Activated T-cell treated with anti-CD3 and anti-CD28 coated beads for 24 hours (primary cell): ENCODE measurements at places on chromosomes 7 and 10.
A peak's percentile ranks its signal among the peaks of the same experiment; 100 is the strongest.

- no peak for DNase-seq
These were observed 231.3 kb upstream of the NPY start for GRCh38 chr7:24052572-24053260.

GRCh38 chr7:149885191-149886017 lies 11.6 kb downstream of the ATP6V0E2 start:
- DNase-seq, result no peak

DNA sequence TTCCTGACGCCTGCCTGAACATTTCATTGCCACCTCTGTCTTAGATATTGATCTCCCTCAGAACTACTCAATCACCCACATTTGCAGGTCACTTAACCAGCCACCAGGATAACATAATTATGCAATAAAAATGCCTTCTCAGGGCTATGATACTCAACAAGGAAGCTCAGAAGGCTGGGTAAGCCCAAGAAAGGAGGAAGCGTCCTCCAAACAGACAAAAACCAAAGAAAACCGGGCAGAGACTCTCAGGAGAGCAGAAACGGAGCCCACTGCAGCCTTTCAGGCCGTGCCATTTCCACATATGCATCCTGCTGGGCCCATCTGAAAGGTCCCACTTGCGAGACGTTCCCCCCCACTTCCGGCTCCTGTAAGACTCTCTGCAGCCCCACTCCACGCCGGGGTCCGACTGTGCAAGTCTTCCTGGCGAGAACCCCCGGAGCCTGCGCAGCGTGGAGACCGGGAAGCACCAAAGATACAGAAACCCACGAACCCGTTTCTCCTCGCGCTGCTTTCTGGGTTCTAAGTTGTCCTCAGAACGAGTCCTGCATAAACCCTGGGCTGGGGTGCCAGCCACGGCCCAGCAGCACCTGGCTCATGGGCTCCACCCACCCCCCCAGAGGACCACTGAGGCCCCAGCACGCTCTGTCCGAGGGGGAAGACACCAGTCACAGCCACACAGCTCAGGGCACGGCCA lies 83.7 kb downstream of the DIP2C start:
- no peak for DNase-seq

GRCh38 chr7:38674513-38674912 lies 43.3 kb upstream of the AMPH start:
- DNase-seq, result no peak

GRCh38 chr10:96978621-96979154 lies 146.6 kb downstream of the LCOR start:
- DNase-seq, result no peak

GRCh38 chr7:98994046-98994944 lies 116.0 kb downstream of the TRRAP start:
- DNase-seq, result no peak

- no peak for DNase-seq
These were observed 75.4 kb downstream of the RABGEF1 start for GRCh38 chr7:66815951-66816350.

DNA sequence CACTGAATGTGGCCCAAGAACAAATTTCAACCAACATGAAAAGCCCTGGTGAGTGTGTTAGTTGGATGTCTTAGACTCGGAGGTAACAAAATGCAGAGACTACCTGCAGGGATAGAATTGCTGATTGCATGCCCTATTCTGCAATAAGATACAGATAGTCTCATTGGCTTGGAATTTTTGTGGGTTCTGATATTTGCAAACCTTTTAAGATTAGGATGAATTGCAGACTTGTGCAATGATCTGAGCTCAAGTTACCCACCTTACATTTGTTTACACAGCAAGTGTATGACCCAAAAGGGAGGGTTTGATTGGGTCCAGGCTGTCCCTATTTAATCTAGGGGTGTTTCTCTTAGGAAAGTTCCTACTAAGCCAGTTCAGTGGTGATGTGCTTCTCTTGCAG lies 45.4 kb downstream of the GPR37 start:
- no peak for DNase-seq

DNA sequence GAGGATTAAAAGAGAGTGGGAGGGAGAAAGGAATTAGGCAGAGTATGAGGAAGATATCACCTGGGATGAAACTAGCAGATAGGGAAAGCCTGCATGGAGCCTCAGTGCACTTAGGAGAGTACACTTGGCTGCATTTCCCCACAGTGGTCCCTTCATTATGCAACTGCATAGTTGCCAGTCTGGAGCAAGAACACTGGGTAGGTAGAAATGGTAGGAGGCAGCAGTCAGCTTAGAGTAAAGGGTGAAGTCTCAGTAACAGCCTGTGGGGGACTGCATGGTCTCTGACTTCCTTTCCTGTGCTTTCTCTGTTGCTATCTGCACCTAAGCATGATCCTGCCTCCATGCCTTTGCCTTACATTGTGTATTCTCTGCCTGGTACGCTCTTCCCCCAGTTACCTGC lies 14.0 kb upstream of the PCGF5 start:
- no peak for DNase-seq

DNA sequence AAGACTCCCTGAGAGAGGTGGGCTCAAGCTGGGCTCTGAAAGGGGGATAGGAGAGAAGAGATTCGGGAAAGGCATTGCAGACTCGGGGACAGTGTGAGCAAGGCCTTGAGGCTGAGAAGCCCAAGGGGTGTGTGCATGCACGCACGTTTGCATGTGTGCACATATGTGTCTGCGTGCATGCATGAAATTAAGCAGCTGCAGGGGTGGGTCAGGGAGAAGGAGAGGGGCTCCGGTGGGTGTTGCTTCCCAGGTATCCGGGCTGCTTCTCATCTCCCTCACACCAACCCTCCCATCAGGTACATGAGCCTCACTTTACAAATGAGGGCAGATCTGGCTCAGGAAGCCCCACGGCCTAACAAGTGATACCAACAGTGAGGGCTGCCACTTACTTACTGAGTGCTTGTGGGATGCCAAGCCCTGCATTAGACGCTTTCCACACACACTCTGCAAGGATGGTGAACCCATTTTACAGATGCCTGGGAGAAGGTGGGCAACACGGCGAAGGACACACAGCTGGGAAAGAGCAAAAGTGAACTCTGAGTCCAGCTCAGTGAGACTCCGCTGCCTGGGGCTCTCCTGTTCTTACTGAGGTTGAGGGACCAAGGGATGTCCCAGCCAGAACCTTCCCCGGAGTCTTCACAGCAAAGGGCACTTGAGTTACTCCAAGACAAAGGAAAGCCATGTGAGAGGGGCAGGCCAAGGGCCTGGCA lies 26.4 kb downstream of the ZCCHC24 start:
- DNase-seq, result no peak

GRCh38 chr10:103696094-103696410 lies 159.3 kb downstream of the SH3PXD2A start:
- DNase-seq, result no peak

DNA sequence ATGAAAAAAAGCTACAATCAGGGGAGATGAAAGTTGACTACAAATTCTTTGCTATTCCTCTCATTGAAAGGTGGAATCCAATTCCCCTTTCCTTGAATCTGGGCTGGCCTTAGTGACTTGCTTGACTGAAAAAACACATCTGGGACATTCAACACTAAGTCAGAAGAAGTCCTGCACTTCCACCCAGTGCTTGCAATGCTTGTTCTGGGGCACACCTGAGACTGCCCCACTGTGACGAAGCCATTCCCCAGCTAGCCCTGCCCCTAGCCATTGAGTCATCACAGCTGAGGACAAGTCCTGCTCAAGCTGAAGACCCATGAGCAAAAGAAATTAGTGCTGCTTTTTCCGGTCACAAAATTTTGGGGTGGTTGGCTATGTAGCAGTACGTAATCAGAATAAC lies 19.2 kb upstream of the GRID1 start:
- no peak for DNase-seq

DNA sequence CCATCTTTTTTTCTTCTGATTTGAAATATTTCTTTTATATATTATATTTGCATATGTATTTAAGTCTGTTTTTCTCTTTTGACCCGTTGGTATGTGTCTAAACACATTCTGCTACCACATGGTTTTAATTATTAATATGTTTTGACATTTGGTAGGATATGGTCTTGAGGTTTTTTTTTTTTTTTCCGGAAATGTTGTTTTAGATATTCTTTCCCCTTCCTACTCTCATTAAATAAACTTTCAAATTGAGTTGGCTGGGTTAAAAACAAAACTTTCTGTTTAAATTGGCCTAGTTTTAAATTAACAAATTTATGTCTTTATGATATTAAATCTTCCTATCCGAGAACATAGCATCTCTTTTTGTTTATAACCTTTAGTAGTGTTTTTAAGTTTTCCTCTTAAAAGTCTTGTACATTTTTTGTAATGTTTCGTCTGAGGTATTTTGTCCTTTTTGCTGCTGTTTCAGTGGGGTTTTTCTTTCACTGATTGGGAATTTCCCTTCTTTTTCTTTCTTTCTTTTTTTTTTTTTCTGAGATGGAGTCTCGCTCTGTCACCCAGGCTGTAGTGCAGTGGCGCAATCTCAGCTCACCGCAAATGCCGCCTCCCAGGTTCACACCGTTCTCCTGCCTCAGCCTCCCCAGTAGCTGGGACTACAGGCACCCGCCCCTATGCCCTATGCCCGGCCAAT lies 25.4 kb downstream of the STAM start:
- DNase-seq, result peak; percentile 24

GRCh38 chr7:127652333-127653248 lies 597 bp downstream of the SND1 start:
- no peak for DNase-seq
